ENCODE measurements at places on chromosomes 6 and 20. TPM values are rescaled to one million over a fixed set of nuclear protein-coding genes. Genes with fewer than 3 reads are reported as not detected.

- no peak for DNase-seq
Observed at GRCh38 chr6:41586252-41587007, 40.2 kb downstream of the FOXP4 start.

- DNase-seq = no peak
Observed at GRCh38 chr6:119862719-119863118, 513.2 kb upstream of the MAN1A1 start.

GRCh38 chr6:151179321-151179720, 60.4 kb upstream of the AKAP12 start:
- no peak for DNase-seq

DNA sequence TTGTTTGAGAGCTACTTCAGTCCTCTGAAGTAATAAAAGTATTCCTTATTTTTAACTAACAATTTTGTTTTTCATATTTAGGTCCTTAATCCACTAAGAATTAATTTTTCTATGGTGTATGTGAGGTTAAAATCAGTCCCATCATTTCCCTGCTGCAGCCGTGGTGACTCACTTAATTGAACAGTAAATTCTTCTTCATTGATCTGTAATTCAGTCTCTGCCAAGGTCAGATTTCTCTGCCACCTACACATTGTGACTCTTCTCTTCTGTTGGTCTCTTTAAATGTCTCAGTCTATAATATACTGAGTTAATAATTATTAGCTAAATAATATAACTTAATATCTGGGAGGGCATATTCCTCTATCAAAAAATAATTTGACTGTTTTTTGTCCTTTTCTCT, 262.3 kb downstream of the UTRN start:
- DNase-seq = no peak

GRCh38 chr6:42197555-42198362, 3.0 kb upstream of the GUCA1B start:
- DNase-seq = peak; percentile 35

- no peak for DNase-seq
Observed at GRCh38 chr20:52303281-52303950, 111.8 kb upstream of the ZFP64 start.

- DNase-seq = peak; percentile 29
Observed at GRCh38 chr6:26311012-26311384, 54.0 kb upstream of the BTN3A2 start.

- no peak for DNase-seq
Observed at GRCh38 chr20:61525781-61526431, 273.8 kb downstream of the CDH4 start.

GRCh38 chr20:62020935-62021701, 44.6 kb downstream of the TAF4 start:
- no peak for DNase-seq

DNA sequence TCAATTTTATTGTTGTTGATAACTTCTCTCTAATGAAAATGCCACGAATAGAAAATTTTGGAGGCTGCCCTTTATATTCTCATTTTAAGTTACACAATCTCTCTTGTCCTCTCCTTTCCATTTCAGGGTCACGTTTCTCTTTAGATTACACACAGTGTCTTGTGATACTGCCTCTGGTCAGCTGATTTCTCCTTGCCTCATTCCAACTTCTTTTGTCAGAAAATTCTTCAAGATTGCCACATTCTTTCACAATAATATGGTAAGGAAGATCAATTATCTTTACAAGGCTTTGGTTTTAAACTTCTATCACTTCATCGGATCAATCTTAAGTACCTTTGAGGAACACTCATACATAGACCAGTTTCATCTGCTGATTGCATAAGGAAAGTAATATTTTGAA, 370.3 kb downstream of the RFPL4B start:
- no peak for DNase-seq

DNA sequence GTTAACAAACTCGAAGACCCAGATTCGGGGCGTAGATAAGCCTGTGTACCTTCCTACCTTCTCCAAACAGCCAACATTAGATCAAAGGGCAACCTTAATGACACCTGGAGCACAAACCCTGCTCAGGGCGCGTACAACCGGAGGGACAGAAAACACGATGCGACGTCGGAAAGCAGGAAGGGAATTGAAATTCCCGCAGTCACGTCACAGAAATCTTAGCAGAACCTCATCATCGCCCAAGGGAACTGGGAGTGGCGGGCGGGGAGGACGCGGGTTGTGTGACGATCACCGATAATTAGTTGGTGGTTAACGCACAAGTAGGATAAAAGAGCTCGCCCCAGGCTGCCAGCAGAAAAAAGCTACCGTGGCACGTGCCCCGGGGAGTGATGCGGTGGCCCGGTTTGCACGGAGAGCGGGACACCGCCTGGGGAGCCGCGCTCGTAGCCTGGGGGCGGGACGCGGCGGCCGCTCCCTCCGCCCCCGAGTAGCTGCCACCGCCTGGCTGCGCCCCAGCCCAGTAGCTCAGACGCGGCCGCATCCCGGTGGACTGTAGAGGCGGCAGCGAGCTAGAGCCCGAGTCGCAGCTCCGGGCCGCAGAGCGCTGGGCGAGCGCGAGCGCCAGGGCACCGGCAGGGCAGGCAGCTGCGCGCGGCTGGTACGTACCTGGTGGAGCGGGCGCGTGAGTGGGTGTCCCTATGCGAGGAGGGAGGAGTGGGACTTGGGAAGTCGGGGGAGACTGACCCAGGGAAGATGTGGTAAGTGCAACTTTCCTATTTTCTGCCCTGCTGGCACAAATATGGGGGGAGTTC, at the start of gene PKIB:
Gene PKIB, plus strand, starts transcription at position 525 of the 809 bp plus-strand sequence. CDS start 107,390 bp downstream, outside the sequence.
- peak; percentile 30 for DNase-seq

DNA sequence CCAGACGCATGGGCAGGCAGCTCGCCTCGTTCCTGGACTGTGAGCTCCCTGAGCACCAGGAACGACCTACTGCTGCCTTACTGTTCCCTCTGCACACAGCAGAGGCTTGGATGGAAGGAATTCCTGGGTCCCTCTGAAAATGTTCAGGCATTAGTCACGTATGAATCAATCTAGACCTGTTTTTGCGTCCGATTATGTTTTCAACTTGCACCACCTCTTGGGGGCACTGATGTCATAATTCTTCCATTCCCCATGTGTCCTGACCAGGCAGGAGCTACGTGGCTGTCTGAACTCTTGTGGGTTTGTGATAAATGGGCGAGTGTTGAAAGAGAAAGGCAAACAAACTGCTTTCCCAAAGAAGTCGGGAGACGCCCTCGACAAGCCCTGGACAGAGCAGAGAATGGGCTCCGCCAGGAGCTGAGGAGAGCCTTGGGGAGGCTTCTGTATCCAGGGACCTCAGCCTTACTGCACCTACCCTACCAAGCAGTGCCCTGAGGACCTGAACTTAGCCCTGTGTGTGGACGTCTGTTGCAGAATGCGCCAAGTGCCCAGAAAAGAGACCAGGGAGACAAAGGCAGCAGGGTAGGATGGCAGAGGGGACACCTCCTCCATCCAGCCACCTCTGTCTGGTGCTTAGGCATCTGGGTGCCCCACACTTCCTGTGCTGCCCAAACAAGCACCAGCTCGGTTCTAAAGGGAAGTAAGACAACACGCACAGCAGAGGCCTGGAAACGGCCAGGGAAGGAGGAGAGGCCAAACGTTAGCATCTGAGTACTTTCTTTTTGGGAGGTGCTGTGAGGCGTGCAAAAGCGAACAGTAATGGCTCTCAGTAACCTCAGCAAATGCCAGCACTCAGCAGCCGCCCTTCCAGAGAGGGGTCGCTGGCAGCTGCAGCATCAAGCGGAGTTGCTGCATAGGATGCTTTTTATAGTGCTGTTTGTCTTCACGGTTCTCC, 124.2 kb downstream of the LY86 start:
- peak; percentile 12 for DNase-seq

The TGM2 gene
- 0.06 TPM for total RNA-seq

The BTN1A1 gene
- not detected for total RNA-seq

The CGAS gene
- total RNA-seq = 11.9 TPM

The KIF25 gene
- not detected for total RNA-seq

The FOXQ1 gene
- total RNA-seq = not detected

The DUSP15 gene
- not detected for total RNA-seq
